ENCODE measurements at places on chromosomes 6 and 20. TPM values are rescaled to one million over a fixed set of nuclear protein-coding genes. Genes with fewer than 3 reads are reported as not detected.

Gene C2
- total RNA-seq = 2.9 TPM

Gene FHL5
- not detected for total RNA-seq

DNA sequence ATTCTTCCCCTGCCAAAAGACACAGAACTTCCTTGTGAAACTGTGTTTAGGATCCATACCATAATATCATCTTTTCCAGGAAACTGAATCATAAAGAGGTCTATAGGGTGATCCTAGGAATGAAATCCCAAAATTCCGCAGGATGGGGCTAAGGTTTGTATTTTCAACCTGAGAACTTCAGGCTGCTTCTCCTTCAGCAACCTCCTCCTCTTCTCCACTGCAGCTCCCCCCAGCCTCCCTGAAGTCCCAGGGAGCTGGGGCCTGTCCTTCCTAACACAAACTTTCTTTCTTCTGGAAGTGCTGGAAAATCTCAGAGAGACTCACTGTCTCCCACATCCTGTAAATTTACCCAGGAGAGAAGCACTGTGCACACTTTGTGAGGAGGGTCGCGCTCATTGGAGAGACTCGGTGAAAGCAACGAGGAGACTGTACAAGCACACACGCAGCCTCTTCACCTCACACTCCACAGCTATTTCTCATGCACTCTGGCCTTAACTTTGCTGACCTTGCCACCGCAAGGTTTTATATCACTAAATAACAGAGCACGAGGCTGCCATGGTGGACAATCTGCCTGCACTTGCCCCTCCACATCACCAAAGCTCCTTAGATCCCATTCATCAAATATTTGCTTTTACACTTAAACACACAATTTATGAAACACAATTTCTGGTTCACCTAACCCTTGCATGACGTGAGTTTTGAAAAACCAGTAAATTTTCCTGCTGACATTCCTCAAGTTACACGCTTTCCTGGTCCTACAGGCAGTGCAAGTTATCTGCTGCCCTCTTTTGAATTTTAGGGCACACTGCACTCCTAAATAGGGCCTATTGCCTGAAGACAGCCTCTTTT, 14.3 kb downstream of the ID4 start:
- peak; percentile 80 for DNase-seq

GRCh38 chr20:7520361-7520760, 419.9 kb downstream of the HAO1 start:
- DNase-seq = peak; percentile 5

DNA sequence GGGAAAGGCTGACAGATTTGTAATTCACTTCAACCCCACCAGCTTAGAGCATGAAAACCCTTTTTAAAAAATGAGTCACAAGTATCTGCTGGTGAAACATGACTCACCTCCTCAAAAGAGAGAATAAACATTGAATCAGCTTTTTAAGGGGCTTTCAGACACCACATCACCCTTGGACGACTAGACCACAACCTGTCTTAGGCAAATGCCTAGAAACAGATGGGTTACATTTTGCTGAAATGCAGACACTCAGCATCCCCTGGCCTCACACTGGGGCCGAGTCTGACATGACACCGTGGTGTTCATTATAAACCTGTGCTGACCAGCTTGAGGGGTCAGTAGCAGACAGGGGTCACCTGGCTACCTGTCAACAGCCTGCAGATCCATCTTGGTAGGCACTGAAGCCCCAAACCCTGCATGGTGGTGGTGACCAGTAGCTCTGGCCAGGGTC, 175.3 kb upstream of the CST7 start:
- DNase-seq = peak; percentile 95

DNA sequence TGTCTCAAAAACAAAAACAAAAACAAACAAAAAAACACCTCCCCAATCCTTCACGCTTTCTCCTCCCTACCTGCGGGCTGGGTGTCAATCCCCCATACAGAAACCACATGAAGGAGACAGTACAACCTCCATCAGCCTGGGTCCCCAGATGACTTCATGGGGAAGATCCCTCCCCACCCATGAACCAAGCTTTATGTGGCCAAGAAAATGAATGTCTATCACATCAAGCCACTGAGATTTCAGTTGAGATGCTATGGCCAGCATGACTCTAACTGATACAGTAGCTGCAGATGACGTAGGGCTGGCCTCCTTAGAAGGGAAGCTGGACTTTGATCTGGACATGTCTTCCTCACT, 21.2 kb upstream of the BNIP5 start:
- no peak for DNase-seq

DNA sequence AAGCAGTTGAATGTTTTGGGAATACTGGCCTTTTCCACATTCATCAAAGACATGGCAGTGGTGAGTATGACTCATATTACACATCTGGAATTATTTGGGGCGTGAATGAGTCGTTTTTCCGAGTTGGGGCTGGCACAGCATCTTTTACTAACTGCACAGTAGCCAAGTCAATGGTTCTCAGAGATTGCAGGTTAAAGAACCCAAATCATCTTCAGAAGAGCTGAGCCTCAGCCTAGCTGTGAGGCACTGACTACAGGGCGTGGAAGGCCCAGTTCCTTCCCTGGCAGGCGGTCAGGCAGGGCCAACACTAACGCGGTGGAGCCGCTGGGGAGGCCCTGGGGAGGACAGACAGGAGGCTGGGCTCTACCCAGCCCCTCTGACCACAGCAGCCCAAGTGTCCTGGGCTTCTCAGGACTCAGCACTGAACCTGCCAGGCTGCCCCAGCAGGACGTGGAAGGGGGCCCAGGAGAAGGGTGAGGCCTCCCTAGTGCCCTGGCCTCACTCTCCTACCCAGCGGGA, 20.1 kb upstream of the HELZ2 start:
- peak; percentile 81 for DNase-seq

GRCh38 chr20:39893003-39893685, 795.9 kb downstream of the MAFB start:
- peak; percentile 73 for DNase-seq
